ENCODE measurements at places on chromosomes 11 and 22. TPM values are rescaled to one million over a fixed set of nuclear protein-coding genes. Genes with fewer than 3 reads are reported as not detected.

SEC14L6 gene
- total RNA-seq = not detected

ZDHHC5 gene
- 69.4 TPM for total RNA-seq

CRY2 gene
- 3.1 TPM for total RNA-seq

OR52N4 gene
- total RNA-seq = not detected

KIRREL3 gene
- total RNA-seq = 8.8 TPM

ARHGAP20 gene
- not detected for total RNA-seq

GALNT18 gene
- 23.4 TPM for total RNA-seq

ANO1 gene
- total RNA-seq = 1.4 TPM

VSIG10L2 gene
- total RNA-seq = not detected
